PC-9 (cell line): ENCODE measurements at places on chromosomes 6 and 20. TPM values are rescaled to one million over a fixed set of nuclear protein-coding genes. Genes with fewer than 3 reads are reported as not detected.

- H3K36me3 ChIP-seq: no peaks in the 10 kb centered on the region
- H3K4me3 ChIP-seq: no peak overlapping the region
- no peak overlapping the region for H3K27ac ChIP-seq
- H3K4me1 ChIP-seq: no peaks in the 10 kb centered on the region
- H3K27me3 ChIP-seq: no peaks in the 10 kb centered on the region
- no peak for DNase-seq
Observed at GRCh38 chr6:94548201-94548600, 1029.1 kb upstream of the MANEA start.

- peak; percentile 85 for DNase-seq
- no peak overlapping the region for H3K4me3 ChIP-seq
- no peaks in the 10 kb centered on the region for H3K36me3 ChIP-seq
- H3K4me1 ChIP-seq: peaks cover 23% of the 10 kb centered on the region
- peak overlapping the region; percentile 30 for H3K27ac ChIP-seq
- no peaks in the 10 kb centered on the region for H3K27me3 ChIP-seq
Observed at GRCh38 chr6:137148306-137149034, 25.0 kb downstream of the IL22RA2 start.

DNA sequence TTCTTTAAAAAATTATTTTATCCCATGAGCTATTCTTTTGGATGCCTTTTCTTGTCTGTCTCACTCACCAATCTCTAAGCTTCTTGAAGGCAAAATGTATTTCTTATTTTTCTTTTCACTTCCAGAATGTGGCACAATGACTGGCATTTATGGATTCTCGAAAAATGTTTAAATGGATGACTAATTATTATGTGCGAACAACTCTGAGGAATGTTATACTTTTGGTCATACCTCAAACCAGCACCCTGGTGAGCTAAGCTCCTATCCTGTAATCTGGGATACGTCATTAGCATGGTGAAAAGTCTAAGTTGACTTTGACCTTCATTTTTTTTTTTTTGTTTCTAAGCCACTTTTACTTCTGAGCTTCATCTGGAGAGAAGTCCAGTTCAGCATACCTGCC is 214.0 kb upstream of the CEP162 start:
- no peak overlapping the region for H3K27ac ChIP-seq
- no peaks in the 10 kb centered on the region for H3K36me3 ChIP-seq
- H3K27me3 ChIP-seq: no peaks in the 10 kb centered on the region
- no peaks in the 10 kb centered on the region for H3K4me1 ChIP-seq

DNA sequence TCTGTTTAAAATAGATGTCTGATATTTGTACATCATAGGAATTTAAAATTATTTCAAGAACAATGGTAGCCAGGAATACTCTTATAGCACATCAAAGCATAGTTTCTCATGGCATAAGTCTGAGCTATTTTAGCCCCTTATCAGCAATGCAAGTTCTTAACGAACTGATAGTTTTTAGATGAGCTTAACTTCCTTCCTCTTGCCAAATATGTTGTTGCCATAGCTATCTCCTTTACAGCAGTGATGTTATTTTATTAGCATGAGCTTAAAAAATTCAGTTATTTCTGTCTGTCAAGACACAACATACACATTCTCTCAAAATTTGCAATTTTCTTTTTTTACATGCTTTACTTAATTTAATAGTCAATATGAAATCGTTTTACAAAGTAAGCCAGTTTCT is 867.2 kb downstream of the PHF3 start:
- H3K4me3 ChIP-seq: no peak overlapping the region
- H3K27me3 ChIP-seq: no peaks in the 10 kb centered on the region
- no peak overlapping the region for H3K27ac ChIP-seq
- no peaks in the 10 kb centered on the region for H3K36me3 ChIP-seq
- no peak for DNase-seq

DNA sequence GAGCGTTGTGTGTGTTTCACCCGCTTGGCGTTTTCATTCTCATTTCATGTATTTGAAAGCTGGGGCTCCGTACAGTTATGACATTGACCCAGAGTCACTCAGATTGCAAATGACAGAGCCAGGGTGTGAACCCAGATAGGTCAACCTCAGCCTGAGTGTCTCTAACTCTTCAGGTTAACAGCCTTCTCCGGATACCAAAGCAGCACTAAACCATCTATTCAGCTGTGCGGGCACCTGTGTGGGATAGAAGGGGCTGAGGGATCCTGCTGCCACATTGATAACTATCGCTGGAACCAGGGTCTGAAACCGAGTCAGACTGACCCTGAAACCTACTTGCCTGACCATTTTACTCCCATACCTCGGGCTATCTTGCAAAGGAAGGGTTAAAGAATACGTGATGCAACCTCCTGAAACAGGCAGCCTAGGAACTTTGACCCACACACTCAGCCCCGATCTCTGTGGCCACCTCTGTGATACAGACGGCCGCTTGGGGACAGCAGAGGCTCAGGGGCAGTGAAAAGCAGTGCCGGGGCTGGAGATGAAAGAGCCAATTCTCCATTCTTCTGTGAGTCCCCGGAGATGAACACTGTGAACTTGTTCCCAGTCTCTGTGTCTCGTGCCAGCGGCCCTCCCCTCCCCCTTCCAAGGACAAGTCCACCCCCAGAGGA is 233.5 kb upstream of the QKI start:
- peaks cover 16% of the 10 kb centered on the region for H3K4me1 ChIP-seq
- H3K4me3 ChIP-seq: no peak overlapping the region
- peak; percentile 59 for DNase-seq
- peak overlapping the region; percentile 78 for H3K27ac ChIP-seq
- H3K36me3 ChIP-seq: no peaks in the 10 kb centered on the region
- no peaks in the 10 kb centered on the region for H3K27me3 ChIP-seq

Gene SYNDIG1
- total RNA-seq: 0.17 and 0.35 TPM in 2 replicates

Gene DYNLT2
- total RNA-seq: 1.4 and 1.5 TPM in 2 replicates

Gene ADTRP
- 4.1 and 7.9 TPM in 2 replicates for total RNA-seq

Gene OR2H2
- not detected in 2 replicates for total RNA-seq

Gene VSX1
- total RNA-seq: 0.65 and 1.5 TPM in 2 replicates
